ENCODE measurements at places on chromosomes 1 and 21.
A peak's percentile ranks its signal among the peaks of the same experiment; 100 is the strongest.

- no peak for DNase-seq
Observed at GRCh38 chr1:84619383-84620102, 45.3 kb upstream of the CTBS start.

DNA sequence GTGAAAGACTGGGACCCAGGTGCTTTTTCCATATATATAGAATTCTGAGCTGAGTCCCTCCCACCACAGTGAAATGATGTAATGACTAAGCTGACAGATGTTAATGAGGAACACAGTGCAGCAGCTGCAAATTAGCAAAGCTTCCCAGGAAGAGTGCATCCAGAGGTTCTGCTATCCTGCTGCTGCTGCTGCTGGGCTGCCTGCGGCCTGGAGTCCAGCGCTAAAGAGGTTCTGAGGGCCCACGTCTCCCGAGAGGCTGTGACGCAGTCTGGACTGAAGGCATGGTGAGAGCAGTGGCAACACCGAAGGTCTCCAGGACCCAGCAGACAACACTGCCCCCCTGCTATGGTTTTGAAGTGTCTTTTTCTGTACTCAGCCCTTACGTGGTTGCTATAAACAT lies 63.9 kb downstream of the URB2 start:
- no peak for DNase-seq

DNA sequence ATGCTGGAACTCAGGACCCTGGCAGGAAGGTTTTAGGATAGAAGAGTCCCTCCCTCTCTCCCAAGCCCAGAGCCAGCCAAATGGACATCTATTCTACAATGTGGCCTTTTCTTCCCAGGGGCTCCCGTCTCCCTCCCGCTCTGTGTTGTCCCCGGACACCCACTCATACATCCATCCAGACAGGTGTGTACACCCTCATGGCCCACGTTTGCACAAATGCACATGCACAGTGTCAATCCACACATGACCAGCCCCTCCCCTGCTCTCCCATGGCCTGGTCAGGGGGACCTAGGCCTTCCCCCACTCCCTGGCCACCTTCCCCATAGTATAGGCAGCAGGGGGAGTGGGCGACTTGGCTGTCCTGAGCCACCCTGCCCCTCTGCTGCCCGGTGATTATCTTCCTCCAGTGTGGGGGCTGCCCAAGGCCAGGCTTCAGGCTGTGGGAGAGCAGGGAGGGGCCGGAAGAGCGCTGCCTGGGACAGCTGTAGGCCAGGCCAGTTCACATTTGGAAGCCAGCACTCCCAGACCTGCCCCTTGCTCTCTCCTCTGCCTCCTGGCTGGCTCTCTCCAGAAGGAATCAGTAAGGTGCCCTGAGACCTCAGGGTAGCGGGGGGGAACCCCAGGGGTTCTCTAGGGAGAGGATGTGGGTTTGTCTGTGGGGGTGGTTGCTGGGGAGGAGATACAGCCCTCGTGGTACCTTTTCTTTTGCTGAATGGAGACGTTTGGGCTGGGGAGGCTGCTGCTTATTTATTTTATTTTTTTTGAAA lies 4.1 kb upstream of the PTPN7 start:
- DNase-seq: no peak

GRCh38 chr1:42461196-42461595 lies 1.9 kb upstream of the CCDC30 start:
- DNase-seq: no peak

DNA sequence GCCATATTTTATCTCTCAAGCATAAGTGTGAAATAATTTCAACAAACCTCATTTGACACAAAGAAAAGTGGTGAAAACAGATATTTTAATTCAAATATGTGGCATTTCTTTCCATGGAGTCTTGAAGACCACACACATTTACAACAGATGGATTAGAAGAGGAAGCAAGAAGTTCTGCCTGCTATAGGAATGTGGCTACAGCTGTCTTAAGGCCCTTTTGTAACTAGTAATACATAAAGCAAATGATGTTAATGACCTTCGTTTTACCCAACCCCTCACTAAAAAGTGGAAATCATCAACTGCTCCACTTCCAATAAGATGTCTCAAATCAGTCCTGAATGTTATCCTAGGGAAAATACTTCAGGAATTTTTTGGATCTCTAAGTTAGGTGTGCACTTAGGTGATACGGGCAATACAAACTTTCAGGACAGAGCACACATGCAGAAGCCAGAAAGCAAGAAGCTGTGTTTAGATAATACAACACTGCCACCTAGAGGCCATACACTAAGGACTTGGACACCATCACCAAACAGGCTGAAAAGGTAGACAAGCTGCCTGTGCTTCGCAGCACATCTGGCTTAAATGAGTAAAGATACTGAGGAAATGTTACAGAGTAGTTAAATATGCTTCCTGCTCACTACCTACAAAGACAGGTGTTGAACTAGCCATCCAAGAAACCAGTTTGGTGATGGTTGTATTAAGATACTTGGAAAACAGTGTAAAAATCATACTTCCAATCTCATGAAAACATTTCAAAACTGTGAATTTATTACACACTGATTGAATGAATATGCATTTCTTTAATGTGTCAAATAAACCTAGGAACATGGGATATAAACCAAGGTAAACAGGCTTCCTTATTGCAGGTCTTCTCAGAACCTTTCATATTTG lies 24.4 kb downstream of the RRAGC start:
- peak; percentile 30 for DNase-seq

- DNase-seq: no peak
Observed at GRCh38 chr21:30674312-30674711, 31.6 kb downstream of the KRTAP20-3 start.

DNA sequence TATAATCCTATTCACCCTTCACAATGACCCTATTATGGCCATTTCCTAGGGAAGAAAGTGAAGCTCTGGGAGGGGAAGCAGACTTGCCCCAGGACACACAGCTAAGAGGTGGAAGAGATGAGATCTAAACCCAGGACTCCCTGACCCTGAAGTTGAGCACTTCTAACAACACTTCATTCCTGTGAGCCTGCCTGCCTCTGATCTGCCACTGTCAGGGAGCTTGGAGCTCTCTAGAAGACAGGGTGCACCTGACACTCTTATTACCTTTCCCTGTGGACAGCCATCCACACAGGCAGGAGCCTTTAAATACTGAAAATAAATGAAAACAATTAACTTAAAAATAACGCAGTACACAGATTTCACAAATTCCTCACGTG lies 599 bp downstream of the MKNK1 start:
- DNase-seq: no peak

- DNase-seq: no peak
Observed at GRCh38 chr1:19430121-19431068, 54.9 kb downstream of the CAPZB start.

DNA sequence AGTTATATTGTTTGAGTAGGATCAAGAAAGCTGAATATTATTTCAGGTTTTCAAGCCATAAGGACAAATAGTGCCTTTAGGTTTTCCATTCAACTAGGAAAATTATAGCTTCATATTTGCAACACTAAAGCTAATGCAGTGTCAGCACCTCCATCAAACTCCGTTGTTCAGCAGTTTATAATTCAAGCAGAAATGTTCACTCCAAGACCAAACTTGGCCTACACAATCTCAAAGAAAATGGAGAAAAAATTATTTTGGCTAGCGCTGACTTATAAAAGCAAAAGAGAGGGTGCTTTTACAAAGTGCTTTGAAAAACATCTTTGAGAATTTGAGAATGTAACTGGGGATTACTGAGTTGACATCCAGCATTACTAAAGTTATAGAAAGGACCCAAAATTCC lies 1.4 kb downstream of the SPAG17 start:
- DNase-seq: no peak

DNA sequence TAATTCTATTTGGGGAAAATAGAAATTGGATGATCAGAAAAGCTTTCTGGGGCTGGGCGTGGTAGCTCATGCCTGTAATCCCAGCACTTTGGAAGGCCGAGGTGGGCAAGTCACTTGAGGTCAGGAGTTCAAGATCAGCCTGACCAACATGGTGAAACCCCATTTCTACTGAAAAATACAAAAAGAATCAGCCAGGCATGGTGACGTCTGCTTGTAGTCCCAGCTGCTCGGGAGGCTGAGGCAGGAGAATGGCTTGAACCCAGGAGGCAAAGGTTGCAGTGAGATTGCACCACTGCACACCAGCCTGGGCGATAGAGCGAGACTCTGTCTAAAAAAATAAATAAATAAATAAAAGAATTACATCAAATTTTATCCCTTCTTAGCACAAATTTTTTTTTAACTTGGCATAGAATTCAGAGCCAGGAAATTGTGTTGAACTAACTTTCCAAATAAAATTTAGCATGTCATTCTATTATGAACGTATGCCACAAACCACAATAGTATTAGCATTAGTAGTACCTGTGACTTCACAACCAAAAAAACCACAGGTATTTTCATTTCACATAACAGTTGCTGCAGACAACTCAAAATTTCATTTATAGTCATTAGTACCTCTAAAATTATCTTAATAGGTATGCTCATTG lies 4.5 kb upstream of the ANKRD13C start:
- DNase-seq: no peak

GRCh38 chr1:226078374-226078773 lies 15.9 kb downstream of the H3-3A start:
- no peak for DNase-seq

- peak; percentile 20 for DNase-seq
Observed at GRCh38 chr1:77048615-77049005, 170.6 kb downstream of the PIGK start.

DNA sequence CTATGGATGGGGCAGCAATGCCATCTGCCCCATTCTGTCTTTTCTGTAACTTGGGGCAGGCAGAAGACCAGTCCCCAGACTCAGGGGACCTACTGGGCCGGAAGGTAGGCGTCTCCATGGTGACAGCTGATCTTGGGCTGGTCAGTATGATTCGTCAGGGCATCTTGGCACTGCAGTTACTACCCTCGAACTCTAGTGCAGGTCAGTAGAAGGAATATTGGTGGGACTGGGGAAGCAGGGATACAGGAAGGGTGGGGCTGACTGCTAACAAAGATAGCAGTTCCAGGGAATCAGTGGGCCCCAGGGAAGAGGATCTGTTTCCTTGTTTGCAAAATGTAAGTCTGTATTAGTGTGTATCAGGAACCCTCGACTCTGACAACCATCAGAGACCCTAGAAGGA lies 26.2 kb downstream of the SZT2 start:
- DNase-seq: no peak

DNA sequence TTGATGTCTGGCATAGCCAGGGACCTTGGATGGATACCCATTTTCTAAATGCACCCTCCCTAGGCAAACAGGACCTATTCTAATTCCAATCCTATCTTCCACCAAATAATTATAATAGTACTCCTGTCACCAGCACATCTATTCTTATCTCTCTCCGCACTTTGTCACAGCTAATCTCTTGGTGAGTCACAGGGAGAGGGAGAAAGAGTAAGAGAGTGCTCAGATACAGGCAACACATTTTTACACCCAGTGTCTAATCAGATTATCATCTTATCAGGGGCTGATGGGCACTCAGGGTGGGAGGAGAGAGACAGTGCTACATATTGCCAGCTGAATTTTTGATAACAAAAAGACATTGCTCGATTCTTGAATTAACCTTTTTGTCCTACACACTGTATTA lies 275.0 kb upstream of the BEND5 start:
- DNase-seq: no peak

DNA sequence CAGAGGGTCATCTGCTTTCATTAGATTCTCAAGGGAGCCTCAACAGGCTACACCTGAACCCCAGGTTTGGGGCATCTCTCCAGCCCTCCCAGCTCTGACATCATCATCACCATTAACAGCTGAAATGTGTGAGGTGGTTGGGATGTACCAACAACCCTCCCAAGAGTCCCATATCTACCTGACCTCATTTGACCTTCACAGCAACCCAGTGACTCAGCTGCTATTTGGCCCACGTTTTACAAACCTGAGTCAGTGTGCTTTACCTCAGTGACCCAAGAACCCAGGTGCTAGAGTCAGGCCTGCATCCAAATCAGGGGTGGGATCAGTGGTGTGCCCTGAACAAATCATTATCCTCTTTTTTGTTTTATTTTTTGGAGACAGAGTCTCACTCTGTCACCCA lies 53.3 kb upstream of the TINAGL1 start:
- no peak for DNase-seq

DNA sequence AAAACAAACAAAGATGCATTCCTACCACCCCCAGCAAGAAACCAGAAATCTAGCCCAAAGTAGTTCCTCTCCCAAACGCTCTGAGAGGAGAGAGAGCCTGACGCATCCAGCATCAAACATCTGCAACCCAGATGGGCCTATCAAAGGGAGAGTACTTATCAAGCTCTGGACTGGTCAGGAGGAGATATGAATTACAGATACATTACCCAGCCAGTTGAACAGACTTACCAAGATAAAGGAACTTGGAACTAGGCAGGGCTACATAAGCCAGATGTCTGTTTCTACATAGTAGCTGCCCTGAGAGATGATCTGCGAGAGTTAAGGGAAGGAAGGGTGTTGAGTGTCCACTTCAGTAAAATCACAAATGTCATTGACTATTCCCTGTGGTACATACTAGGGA lies 138.4 kb downstream of the PAPPA2 start:
- DNase-seq: no peak

GRCh38 chr1:27778056-27778455 lies 5.0 kb downstream of the STX12 start:
- no peak for DNase-seq

- DNase-seq: no peak
Observed at GRCh38 chr21:19535356-19535755, 1131.8 kb upstream of the TMPRSS15 start.

- no peak for DNase-seq
Observed at GRCh38 chr1:245585252-245585959, 430.6 kb downstream of the KIF26B start.

DNA sequence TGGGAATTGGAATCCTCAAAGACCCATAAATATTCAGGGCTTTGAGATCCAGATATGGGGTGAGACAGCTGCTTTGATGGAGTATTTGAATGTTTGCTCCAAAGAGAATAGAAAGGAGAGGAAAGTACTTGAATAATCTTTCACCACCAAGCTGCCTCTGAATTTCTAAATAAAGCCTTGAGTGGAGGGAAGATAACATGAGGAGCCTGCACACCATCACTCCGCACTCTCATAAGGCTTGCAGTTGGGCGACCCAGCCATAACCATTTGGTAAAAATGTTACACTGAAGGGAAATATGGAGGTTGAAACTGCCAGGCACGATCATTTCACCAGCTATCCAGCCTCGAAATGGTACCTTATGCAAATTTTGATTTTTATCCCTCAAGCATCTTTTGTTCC lies 38.4 kb downstream of the VCAM1 start:
- no peak for DNase-seq

GRCh38 chr1:180171691-180172090 lies 17.0 kb downstream of the QSOX1 start:
- DNase-seq: no peak

GRCh38 chr1:63112155-63112900 lies 210.0 kb upstream of the FOXD3 start:
- DNase-seq: no peak
